ENCODE measurements at places on chromosomes 12 and 14.
A peak's percentile ranks its signal among the peaks of the same experiment; 100 is the strongest.

- no peak for DNase-seq
Observed at GRCh38 chr12:48002414-48002730, 1.9 kb downstream of the COL2A1 start.

- DNase-seq: no peak
Observed at GRCh38 chr14:29165431-29165830, 398.8 kb downstream of the FOXG1 start.

- no peak for DNase-seq
Observed at GRCh38 chr12:6215932-6216494, 15.8 kb downstream of the CD9 start.

DNA sequence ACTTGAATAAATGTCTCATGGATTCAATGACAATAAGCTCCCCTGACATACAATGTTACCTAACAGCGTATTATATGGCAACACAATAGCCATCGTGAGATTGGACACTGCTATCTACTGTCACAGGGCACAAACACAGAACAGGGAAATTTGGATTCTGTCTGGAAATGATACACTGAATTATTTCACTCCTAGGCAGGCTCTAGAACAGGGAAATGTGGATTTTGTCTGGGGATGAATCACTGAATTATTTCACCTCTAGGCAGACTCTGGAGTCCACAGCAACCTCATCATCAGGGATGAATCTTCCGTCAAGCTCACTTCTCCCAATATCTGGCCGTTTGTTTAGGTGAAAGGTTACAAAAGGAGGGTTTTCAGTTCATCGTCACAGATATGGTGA is 288.8 kb downstream of the TMEM132D start:
- no peak for DNase-seq

GRCh38 chr14:101595887-101596721 is 34.8 kb downstream of the DIO3 start:
- DNase-seq: no peak

DNA sequence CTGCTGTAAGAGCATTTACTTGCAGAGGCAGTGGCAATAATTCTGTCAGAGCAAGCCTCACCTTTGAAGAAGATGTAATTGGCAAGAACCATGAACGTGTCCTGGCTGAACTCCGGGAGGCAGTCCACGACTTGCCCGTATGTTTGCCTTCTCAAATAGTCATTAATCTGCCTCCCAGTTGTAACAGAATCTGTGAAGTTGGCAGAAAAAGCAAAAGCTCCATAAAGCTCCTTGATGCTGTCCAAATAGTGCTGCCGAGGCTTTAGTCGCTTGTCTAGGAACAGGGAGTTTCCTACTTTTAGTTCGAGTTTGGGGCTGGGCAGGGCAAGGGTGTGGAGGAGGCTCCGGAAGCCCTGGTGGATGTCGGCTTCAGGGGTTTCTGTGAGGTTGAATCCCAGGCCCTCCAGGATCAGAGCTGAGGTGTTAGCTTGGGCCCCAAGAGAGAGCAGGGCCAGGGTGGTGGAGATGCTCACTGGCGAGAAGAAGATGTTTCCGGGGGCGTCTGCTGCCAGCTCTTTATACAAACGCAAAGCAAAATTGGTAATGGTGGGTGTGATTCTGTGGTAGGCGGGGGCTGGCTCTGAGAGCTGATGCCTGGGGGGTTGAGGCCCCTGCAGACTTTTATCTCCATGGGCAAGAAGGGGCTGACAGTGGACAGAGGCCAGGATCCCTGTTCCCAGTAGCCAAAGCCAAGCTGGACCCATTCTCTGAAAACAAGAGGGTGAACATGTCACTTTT is 4.4 kb downstream of the SERPINA11 start:
- DNase-seq: no peak

- DNase-seq: no peak
Observed at GRCh38 chr14:48973151-48973550, 613.0 kb downstream of the RPS29 start.

GRCh38 chr14:56138928-56139327 is 20.7 kb downstream of the PELI2 start:
- no peak for DNase-seq

- DNase-seq: no peak
Observed at GRCh38 chr12:63042646-63043045, 107.7 kb upstream of the PPM1H start.

DNA sequence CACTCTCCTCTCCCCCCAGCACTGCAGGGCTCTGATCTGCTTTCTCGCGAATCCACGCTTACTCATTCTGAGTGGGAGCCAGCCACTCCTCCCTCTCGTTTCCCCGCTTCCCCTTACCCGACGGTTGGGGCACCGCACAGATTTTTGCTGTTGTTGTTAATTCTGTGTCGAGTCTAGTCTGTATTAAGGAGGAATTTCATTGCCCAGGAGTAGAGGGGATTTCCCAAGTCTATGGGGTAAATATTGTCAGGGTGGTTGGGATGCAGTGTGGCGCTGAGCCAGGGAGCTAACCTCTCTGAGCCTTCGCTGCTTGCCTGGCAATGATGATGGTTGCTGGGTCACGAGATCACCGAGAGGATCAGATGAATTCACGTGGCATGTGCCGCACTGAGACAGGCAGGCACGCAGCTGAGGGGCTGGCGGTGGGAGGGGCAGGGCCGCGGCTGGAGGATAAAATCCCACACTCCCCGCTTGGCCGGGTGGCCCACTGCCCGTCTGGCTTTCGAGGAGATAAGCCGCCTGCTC is 18.5 kb downstream of the NCOR2 start:
- no peak for DNase-seq

GRCh38 chr12:132329036-132329719 is at the start of gene GALNT9:
GALNT9 (minus strand) TSS chr12:132329589; CDS start chr12:132329203, 386 bp downstream.
- DNase-seq: no peak

DNA sequence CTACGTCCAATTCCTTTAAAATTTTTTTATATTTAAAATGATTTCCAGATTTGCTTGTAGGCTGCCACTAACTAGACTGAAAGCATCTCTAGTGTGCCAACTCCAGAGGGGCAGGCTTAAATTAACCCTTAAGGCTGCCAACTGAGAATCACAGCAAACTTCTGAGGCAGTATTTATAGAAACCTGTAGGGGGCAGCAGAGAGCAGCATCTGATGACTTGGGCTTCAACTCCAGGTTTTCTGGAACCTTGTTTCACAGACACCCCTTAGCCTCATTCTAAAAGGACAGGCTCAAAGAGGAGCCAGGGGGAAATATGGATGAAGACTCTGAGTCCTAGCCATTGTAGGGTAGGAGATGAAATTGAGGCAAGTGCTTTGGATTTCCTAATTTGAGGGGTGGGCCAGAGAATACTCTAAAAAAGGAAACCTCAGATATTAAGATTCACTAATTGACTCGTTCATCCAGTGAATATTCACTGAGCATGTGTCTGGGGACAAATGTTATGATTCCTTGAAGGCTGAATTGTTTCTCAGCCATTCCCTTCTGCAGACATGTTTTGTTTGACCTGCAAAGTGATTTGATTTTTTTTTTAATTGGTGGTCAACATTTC is 63.3 kb upstream of the HSPB8 start:
- DNase-seq: peak; percentile 5

- DNase-seq: no peak
Observed at GRCh38 chr14:105041841-105042765, 21.2 kb upstream of the CDCA4 start.

DNA sequence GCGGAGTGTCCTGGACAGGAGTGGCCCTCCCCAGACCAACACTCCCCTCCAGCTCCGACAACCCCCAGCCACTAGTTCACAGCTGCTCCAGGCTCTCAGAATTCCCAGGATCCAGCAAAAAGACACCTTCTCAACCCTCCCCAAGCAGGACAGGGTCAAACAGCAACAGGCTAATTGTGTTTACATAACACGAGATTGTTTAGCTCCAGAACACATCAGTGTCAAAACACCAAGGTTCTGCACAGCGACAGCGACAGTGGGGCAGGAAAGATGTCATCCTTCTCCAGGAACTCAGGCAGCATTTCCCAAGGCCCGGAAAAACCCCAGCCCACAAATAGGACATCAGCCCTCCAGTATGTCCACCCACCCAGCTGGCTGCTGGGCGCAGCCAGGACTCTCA is 16.5 kb downstream of the ITPK1 start:
- no peak for DNase-seq

DNA sequence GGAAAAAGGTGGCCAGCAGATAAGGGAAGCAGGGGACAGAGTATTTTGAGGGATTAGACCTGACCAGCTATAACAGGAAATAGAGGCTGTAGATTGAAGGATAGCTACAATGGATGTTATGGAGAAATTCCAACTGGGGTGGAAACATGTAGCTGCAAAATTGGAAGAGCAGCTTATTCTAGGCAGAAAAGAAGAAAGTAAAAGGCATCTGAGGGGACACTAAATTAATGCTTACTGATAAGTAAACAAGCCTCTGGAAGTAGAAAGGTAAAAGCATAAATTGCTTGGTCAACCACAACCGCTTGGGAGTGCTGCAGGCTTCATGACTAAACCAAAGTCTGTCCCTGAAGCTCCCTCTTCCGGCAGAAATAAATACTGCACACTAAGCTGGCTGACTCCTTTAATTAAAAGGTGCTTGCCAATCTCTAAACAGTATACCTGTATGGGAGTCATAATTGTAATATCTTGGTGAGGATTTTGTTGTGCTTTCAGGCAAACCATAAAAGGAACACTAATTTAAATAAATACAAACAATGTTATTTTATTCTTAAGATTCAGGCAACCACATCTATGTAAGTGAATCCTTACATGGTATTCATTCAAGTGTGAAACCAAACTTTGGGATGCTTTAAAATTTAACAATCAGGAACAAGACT is 7.7 kb downstream of the UBC start:
- no peak for DNase-seq

- DNase-seq: no peak
Observed at GRCh38 chr14:50082784-50083466, 33.4 kb downstream of the VCPKMT start.

DNA sequence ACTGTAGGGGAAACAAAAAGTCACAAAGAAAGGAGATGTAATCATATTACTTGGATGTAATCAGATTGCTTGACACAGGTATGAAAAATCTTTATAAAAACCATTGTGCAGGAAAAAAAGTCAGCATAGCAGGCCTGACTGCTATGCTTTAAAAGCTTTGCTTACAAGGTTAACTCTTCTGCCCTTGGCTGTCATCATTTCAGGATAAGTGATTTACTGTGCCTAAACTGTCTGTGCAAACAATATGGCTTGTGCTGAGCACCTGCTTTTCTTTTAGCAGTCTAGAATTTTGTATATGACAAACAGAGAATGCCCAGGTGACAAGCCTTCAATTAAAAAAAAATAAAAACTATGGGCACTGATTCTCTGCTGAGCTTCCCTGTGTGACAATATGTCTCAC is 63.8 kb upstream of the PLEKHG7 start:
- DNase-seq: no peak

- no peak for DNase-seq
Observed at GRCh38 chr14:42676636-42677035, 1070.0 kb downstream of the LRFN5 start.

GRCh38 chr12:71748081-71748850 is 6.4 kb upstream of the RAB21 start:
- no peak for DNase-seq

DNA sequence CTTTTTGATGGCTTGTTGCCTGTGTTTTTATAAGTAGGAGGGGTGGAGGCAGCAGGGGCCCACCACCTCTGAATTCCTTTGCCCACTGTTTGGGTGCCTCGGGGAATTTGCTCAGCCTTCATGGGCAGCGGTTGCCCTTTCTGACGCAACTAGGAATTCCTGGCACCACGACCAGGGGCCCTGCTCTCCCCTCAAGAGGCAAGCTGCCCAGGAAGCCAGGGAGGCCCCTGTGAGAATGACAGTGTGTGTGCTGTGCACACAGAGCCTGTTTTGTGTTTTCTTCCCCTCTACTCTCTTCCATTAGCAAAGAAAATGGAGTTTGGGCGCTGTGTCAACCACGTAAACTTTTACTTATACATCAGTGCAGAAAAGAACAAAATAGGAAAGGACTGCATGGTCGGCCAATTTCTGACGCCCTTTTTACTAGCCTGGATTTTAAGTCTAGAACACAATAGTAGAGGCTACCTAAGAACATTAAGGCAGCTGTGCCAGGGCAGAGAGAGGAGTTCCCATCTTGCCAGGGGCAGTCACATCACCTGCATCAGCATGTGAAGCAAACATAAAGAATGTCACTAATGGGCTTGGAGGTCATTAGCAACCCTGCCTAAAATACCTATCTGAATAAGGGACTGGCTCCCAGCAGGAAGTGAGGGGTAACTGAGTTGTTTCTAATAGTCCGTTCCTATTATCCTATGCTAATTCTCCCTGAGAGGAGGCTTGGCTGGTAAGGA is 17.9 kb upstream of the PTGR2 start:
- no peak for DNase-seq

DNA sequence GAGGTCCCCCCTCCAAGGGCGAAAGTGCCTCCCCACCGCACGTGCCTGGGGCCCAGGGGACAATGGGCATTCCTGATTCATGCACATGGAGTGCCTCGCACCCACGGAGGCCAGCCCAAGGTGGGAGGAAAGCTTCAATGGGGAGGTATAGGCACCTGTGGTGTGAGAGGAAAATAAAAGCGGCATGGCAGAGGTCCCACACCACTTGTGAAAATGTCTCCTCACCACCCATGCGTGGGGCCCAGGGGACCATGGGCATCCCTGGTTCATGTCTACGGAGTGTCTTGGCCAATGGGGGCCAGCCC is 384.7 kb downstream of the ALG10 start:
- no peak for DNase-seq

DNA sequence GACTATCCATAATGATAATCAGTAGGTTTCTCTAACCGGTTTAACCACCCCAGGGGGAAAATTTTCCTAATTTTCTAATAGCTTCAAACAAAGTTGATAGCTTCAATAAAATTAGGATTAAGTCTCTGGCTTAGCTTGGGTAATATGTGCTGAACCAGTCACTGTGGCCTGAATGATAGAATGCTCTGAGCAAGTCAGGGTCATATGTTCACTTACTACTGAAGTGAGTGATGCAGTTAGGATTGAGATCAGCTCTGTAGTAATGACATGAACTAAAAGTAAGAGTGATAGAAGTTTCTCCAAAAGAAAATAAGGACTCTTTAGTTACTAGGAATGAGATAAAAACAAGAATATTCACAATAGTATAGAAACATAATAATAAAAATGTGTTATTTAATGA is 32.6 kb downstream of the ETNK1 start:
- no peak for DNase-seq

- no peak for DNase-seq
Observed at GRCh38 chr12:25495331-25496097, 57.6 kb downstream of the LMNTD1 start.

- DNase-seq: no peak
Observed at GRCh38 chr14:61718039-61718438, 22.7 kb downstream of the HIF1A start.

DNA sequence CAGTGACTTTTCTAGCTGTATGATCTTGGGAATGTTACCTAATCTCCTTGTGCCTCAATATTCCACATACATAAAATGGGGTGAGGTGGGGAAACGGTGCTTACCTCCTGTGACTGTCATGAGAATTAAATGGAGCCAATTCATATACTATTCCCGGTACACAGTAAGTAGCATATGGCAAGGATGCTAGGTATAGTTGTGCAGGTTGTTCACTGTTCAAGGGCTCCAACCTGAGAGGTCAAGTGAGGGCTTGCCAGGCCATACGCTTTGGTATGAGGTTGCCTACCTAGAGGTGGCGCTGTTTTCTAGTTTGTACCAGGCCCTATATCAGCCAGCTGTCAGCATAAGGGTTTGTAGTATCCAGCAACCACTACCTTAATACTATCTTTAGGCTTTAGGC is 3.6 kb upstream of the BATF start:
- DNase-seq: no peak

- DNase-seq: no peak
Observed at GRCh38 chr14:52706286-52706685, 714 bp upstream of the PSMC6 start.
